ENCODE measurements at places on chromosomes 4 and X.

- no peak for DNase-seq
Observed at GRCh38 chr4:121380776-121381462, at the start of gene QRFPR. TSS of gene QRFPR (minus strand) at chr4:121381018. CDS start at chr4:121380647, 371 bp downstream.

- DNase-seq = no peak
Observed at GRCh38 chrX:48591255-48591791, 6.0 kb upstream of the WDR13 start.

DNA sequence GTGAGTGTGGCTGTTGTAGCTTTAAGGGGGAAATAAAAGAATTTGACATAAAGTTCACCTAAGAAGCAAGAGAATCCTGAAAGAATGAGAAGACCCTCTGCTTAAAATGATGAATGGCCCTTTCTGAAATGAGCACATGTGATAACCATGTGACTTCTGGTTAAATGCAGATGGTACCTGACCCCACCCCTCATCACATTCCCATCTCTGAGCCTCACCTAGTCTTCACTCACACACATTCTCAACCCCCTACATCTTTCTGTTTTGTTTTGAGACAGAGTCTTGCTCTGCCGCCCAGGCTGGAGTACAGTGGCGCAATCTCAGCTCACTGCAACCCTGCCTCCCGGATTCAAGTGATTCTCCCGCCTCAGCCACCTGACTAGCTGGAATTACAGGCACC lies 31.5 kb downstream of the SEPTIN6 start:
- no peak for DNase-seq

DNA sequence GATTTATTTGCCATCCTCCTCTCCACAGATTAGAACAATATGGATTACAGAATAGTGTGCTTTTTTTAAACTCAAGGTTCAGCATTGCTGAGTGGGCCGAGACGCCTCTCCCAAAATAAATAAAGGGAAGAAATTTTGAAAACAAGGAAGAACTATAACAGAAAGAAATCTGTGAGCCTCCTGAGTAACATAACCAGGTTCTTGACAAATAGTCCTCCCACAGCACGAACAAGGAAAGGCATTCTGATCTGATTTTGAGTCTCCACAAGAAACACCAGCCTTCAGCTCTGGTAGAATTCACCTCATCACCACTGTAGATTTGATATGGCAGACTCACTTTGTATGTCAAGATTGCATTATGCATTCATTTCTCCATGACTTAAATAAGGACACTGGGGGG lies 173.6 kb downstream of the HHIP start:
- no peak for DNase-seq

GRCh38 chrX:44570522-44570921 lies 27.9 kb upstream of the FUNDC1 start:
- DNase-seq = no peak

DNA sequence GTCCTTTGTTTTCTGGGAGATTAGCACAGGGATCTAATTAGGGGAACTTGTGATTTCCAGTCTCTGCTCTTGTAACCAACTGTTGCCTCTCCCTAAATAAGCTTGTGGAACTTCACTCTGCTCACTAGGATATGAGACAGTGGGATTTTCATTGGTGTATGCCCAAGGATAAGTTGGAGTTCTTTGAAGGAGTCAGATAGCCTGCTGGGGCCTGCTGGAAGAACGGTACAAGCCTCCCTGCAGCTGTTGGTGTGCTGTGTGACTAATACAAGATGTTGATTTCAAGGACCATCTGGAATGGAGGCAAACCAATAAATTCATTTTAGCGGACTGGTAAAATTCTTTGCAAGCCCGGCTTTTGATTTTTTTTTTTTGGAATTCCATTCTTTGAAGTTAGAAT lies 167.0 kb downstream of the AASDH start:
- DNase-seq = no peak

DNA sequence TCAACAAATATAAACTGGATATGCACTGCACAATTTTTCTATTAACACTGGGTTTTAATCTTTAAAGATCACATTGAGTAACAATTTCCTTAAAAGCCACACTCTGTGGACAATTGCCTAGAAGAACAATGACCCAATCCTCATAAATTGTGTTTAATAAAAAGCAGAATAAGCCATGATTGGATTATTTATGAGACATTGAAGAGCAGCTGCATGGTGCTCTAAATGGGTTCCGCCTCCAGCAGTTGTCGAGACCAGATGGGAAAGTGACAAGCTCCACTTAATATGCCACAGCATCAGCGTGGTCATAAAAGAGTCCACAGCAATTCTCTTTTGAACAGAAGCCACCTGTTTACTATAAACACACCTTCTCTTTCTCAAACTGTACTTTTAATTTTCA lies 635.2 kb upstream of the FRG1 start:
- DNase-seq = no peak

DNA sequence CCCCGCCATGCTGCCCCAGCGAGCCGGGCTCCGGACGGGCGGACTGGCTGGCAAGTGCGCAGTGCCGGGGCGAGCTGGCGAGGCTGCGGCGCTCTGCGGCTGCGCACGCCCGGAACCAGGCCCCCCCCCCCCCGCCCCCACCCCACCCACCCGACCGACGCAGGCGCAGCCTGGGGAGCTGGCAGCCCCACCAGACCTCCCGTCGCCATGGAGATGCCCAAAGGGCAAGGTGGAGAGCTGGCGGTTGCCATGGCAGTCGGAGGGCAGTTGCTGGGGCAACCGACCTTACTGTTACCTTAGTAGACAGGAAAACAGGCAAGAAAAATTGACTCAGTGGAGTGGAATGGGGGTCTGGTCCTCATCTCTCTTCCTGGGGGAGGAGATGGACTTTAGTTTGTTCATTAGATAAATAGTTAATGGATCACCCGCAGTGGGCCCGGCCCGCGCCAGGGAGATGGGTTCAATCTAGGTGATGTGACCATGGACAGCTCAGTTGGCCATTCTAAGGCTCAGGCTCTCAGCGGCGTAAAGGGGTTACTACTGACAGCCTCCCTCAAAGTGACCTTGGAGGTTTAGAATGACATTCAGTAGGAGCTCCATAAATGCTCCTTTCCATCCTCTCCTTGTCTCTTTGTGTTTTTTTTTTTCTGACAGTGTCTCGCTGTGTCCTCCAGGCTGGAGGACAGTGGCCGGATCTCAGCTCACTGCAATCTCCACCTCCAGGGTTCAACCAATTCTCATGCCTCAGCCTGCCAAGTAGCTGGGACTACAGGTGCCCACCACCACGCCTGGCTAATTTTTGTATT lies at the start of gene PCSK1N:
PCSK1N (minus strand) TSS at position 87 of the 806 bp plus-strand sequence; CDS start at position 9, 78 bp downstream.
- no peak for DNase-seq

- DNase-seq = no peak
Observed at GRCh38 chrX:11564546-11564945, 101.2 kb downstream of the ARHGAP6 start.

DNA sequence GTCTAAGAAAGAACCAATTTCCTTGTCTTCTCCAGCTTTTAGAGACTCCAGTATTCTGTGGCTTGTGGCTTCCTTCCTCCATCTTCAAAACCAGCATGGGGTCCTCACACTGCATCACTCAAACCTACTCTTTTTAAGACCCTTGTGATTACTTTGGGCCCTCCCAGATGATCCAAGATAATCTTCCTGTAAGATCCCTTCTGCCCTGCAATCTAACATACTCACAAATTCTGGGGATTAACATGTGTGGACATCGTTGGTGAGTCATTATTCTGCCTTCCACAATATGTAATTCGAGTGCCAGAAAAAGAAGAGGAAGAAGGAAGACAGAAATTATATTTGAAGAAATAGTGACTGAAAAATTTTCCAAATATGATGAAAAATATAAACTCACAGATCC lies 47.9 kb downstream of the BEND4 start:
- no peak for DNase-seq
